ENCODE measurements at places on chromosomes 13 and 19.
A peak's percentile ranks its signal among the peaks of the same experiment; 100 is the strongest.

DNA sequence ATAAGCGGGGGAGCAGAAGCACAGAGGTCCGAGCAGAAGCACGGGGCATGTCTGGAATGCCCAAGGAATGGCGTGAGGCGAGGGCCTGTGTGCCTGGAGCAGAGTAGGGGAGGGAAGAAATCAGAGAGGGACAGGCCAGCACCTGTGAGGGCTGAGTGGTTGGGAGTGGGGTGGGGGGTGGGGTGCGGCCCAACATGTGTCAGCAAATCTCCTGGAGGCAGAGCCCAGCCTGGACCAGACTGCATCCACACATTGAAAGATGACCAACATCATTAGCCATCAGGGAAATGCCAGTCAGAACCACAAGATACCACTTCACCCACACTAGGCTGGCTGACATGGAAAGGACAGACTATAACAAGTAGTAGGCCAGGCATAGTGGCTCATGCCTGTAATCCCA, 11.2 kb downstream of the CLASRP start:
- DNase-seq = no peak

DNA sequence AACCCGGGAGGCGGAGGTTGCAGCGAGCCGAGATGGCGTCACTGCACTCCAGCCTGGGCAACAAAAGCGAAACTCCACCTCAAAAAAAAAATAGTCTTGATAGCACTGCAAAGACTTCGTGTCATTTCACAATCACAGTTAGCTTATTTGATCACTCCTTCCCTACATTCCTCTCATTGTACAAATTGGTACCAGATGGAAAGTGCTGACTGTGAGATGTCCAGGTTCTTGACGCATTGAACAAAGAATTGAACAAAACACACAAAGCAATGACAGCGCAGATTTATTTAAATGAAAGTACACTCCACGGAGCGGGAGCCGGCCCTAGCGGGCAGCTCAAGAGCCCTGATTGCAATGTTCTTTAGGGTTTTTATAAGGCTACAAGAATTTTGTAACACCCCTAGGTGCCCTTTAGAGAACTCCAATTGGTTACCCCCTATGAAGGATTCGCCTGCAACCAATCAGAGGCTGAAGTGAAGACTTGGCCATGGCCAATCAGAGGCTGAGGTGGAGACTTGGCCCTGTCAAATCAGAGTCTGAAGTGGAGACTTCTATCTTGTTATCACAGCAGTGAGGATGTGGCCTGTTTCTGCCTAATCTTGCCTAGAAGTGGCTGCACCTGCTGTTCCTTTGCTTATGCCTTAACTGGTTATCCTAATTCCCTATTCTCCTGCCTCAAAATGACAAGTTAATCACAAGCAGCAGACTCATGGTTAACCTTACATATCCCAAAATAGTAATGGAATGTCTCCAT, 16.7 kb downstream of the ZNF556 start:
- no peak for DNase-seq

DNA sequence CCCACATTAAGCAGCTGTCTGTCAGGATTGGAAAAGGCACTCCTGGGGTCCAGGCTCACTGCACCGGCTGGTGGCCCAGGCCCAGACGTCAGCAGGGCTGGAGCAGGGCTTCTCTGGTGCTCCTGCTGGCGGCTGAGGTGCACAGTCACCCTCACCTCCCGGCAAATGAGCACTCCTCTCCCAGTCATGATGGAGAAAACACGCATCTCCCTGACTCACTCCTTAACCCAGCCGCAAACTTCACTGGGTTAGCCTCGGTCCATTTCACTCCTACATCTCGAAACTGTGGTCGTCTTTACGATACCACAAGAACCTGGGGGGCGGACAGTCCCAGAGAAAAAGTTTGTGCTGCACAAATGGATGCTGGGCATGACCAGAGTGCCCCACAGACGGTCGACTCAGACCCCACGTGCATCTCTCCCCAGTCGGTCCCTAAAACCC, 3.3 kb upstream of the RASA3 start:
- no peak for DNase-seq

DNA sequence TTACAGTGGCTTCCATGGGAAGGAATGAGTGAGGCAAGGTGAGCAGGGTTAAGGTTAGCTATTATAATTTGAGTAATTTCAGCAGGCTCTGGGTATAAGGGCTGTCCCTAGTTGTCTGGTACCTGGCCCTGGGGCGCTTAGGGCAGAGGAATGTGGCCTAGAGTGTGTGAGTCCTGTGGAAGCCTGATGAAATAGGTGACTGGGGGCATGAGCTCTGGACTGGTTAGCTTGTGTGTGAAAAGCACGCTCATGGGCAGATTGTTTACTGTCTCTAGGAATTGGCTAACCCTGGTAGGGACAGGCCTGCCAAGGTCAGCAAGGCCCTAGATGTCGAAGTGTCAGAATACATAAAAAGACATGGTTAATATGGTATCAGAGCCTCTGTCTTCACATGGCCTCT, 42.5 kb downstream of the SPRYD7 start:
- DNase-seq = no peak

DNA sequence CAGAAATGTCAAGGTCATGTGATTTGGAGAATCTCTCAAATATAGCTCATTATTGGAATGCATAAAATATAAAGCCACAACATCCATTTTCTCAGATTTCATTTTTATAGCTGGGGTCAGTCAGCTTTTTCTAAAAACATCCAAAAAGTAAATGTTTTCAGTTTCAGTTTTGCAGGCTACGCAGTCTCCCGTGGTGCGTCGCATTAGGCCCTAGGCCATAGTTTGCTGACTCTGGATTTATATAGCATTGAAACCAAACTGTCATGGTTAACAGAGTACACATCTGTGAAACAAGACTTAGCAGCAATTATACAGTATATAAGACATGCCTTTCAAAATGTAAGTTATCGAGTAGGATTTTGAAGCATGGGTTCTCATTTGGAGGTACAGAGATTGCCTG, 140.0 kb downstream of the IRS2 start:
- DNase-seq = no peak

- DNase-seq = no peak
These were observed 238.7 kb downstream of the EFNB2 start for GRCh38 chr13:106296723-106297122.

DNA sequence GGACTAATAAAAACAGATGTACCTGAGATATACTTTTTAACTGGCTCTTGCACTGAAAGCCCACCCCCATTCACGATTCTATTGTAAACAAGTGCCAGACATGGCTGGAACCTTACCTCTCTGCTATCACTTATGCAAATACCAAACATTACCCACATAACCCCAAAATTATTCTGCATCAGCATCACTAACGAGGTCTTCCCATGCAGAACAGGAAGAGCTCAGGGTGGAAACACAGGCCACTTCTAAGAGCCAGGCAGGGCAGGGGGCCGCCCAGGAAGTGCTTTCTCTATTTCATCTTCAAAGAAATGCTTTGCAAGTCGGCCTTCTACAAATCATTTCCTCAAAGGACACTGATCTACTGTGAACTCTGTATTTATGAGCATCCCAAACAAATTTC, 7.3 kb downstream of the IRS2 start:
- peak; percentile 27 for DNase-seq

GRCh38 chr19:50500060-50500752, 10.8 kb downstream of the JOSD2 start:
- no peak for DNase-seq

DNA sequence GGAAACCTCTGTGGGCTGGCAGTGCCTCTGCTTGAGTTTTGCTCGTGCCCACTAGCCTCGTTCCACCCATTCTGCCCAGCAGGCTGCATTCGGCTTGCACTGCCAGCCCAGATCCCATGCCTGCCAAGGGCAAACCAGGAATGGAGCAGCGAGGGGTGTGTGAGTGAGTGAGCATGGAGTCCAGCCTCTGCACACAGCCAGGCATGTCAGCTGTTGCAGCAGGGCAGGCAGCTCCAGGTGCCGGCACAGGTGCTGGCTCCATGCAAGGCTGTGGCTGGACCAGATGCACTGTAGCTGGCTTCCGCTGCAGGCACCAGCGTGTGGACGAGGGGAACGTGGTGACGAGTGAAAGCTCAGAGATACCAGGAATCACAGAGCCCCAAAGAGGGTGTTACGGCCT, 64.5 kb downstream of the SPATA13 start:
- DNase-seq = no peak

- no peak for DNase-seq
These were observed 35.4 kb downstream of the BRD4 start for GRCh38 chr19:15296841-15297415.

DNA sequence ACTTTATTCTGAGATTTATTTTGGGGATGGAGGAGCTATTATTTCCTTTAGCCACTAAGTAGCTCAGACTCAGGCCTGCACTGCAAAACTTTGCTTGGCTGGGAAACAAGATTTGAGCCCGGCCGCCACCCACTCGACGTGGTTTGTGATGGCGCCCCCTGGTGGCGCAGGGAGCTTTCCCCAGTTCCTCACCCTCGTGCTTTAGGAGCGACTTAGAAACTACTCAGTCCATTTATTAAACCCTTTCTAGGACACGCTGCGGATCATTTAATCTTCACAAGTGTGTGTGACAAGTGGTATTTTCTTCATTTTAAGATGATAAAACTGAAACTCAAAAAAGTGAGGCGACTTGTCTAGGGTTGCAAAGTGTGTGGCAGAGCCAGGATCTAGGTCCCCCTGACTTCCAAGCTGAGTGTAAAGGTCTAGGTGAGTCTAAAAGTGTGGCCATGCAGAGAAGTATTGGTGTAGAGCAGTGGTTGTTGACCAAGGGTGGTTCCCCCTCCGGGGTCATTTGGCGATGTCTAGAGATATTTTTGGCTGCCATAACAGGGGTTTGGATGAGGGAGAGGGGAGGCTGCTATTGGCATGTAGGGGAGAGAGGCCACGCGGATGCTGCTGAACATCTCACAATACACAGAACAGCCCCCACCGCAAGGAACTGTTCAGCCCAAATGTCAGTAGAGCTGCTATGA, 2.2 kb downstream of the CXCL17 start:
- DNase-seq = peak; percentile 50

DNA sequence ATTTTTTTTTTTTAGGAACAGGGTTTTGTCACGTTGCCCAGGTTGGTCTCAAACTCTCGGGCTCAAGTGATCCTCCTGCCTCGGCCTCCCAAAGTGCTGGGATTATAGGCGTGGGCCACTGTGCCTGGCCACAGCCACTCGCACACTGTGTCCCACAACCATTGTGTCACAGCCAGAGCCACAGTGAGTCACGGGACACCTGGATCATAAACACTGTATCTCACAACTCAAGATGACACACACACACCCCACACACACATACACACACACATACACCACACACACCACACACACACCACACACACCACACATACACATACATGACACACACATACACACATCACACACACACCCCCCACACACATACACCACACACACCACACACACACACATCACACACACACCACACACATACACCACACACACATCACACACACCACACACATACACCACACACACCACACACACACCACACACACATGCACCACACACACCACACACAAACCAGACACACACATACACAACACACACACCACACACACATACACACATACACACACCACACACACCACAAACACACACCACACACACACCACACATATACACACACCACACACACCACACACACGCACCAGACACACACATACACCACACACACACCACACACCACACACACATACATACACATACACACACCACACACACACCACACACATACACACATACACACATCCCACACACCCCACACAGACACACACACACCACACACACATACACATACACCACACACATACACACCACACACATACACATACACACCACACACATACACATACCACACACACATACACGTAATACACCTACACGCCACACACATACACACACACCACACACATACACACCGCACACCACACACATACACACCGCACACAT, 16.2 kb downstream of the ELAVL3 start:
- no peak for DNase-seq

GRCh38 chr19:3788996-3789778, 3.0 kb upstream of the MATK start:
- no peak for DNase-seq

DNA sequence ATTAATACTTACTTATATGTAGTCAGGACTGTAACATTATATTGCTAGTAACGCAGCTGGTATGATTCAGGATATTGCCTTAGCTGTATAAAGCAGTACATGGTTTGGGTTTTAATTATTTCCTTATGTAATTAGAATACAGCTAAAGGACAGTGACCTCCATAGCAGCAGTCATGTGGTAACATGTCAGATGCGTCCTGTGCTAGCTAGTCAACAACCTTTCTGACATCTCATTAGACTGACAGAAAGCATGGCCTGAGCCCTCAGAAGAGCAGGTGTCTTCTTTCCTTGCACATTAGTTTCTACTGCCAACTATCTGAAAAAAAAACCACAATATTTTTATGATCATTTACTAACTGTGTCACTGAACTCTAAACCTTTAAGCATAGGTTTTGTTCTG, 122.2 kb downstream of the MAB21L1 start:
- no peak for DNase-seq

DNA sequence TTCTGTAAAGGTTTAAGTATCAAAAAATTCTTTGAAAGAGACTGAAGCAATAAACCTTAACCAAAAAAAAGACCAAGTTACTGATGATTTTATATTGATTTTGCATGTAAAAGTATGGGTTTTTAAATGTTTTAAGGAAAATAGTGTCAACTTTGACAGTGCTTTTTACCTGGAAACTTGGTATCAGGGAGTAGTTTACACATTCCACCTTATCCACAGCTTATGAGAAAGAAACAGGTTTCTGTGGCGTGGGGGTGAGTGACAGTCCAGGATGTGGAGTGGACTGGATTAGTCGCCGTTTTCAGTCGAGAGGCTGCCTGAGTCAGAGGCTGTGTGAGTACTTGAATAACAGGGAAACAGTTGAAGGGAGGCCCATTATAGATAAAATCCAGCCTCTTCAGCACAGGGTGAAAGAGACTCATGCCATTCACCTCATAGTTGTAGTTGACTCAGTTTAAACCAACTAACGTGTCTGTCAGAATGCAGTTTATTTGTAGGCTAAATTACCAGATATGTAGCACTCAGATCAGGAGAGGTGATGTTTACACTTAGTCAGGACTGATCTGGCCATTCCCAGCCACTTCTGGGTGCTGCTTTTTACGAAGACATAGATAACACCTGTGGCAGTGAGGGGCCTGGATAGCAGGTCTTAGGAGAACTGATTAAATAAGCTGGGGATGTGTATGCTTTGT, 595 bp upstream of the GPR183 start:
- DNase-seq = peak; percentile 74

- DNase-seq = no peak
These were observed 52.3 kb upstream of the GPR183 start for GRCh38 chr13:99359528-99359927.
